Stimulated activated naive B cell treated with anti-CD40 and anti-IgM and Interleukin-4, amounts not matched to agents 10 μg/mL and 1 μg/mL and 100 μg/mL, for 72 hours (primary cell): ENCODE measurements at places on chromosomes 6 and 20.

- DNase-seq: no peak
Measured at GRCh38 chr6:14635195-14635594, 517.6 kb downstream of the CD83 start.

- no peak for DNase-seq
Measured at GRCh38 chr6:157806856-157807215, 16.2 kb upstream of the SNX9 start.

GRCh38 chr6:129476810-129477209 lies 233.2 kb downstream of the ARHGAP18 start:
- DNase-seq: no peak

DNA sequence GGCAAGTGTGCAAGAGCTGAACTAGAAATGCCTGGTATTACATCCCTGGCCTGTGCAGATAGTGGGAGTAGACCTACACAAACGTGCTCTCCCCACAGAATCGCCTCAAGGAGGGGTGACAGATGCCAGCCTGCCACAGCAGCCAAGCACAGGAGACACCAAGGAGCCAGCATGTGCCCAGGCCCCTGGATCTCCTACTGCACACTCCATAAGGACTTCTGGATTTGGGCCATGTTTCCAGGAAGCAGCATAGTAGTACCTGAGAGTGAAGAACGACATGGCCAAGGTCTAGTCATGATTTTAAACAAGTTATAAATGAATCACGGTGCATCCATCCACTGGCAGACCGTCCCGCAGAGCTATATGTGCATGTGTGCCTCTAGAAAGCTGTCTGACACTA lies 232.2 kb downstream of the SYNDIG1 start:
- DNase-seq: no peak

GRCh38 chr6:12152023-12152970 lies 137.9 kb upstream of the EDN1 start:
- DNase-seq: no peak

DNA sequence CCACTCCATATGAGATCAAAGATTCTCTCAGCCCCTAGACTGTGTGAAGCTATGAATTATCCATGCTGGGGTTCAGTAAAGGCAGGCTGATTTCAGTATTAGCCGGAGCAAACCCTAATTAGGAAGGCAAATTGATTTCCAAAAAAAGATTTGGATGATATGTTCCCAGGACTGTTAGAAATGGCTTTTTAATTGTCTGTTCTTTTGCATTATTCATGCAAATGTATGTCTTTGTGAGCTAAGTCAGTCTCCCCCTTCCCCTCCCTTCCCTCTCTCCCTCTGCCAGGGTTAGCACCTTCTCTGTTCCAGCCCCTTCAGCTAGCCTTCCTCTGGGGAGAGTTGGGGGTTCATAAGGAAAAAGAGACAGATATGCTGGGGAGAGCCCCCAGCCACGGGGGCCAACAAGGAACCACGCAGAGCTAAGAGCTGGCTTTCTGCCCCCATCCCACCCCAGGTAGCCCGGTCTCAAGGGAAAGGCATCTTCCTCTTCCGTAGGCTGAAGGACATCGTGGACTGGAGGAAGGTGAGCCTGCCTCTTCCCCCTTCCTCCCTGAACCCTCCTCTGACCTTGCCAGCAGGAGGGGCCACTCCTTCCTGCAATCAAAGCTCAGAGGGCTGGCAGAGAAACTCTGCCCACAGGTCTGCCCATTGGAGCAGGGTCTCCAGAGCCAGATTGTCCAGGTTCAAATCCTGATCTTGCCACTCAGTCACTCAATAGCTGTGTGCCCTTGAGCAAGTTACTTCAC lies 32.3 kb downstream of the PDRG1 start:
- DNase-seq: no peak

DNA sequence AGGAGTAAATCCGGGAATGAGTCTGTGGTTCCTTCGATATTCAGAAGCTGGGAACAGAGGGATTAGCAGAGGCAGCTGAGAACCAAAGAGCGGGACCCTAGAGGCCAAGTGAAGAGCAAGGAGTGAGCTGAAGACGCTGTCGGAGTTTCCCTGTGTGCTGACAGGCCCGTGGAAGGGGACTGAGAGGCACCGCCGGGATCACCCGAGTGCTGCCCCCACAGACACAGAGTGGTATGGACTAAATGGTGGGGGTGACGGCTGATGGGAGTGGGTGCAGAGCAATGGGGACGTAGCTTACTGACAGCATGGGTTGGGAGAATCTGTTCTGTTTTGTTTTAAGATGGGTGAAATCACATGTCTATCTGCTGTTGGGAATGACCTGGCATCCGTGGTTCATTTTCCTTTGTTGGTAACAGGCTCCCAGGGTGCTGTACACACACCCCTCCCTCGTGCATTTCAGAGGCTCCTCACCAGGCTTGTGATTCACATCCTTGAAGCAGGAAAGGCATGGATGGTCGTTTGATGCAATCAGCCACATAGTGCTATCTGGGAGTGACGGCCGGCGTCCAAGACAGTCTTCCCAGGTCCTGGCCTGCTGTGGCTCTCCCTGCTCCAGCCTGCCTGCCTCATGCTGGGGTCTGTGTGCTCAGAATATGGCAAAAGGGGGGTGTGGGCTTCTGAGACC lies 97.4 kb downstream of the THBS2 start:
- no peak for DNase-seq
